Cardiac fibroblast (primary cell): ENCODE measurements at places on chromosomes 11 and 22.
A peak's percentile ranks its signal among the peaks of the same experiment; 100 is the strongest.

- no peak for DNase-seq
These were observed 43.0 kb downstream of the BTG4 start for GRCh38 chr11:111469200-111469599.

DNA sequence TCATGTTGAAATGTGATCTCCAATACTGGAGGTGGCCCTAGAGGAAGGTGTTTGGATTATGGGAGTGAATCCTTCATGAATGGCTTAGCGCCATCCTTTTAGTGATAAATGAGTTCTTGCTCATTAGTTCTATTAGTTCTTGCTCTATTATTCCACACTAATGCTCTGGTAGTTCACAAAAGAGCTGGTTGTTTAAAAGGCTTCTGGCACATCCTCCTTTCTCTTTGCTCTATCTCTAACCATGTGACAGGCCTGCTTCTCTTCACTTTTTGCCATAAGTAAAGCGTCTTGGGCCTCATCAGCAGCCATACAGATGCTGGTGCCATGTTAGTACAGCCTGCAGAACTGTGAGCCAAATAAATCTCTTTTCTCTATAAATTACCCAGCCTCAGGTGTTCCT is 469.9 kb downstream of the GUCY1A2 start:
- no peak for DNase-seq

- no peak for DNase-seq
These were observed 6.7 kb downstream of the CASTOR1 start for GRCh38 chr22:30282616-30283046.

GRCh38 chr11:117072517-117073461 is 25.4 kb downstream of the SIK3 start:
- DNase-seq = peak; percentile 81

DNA sequence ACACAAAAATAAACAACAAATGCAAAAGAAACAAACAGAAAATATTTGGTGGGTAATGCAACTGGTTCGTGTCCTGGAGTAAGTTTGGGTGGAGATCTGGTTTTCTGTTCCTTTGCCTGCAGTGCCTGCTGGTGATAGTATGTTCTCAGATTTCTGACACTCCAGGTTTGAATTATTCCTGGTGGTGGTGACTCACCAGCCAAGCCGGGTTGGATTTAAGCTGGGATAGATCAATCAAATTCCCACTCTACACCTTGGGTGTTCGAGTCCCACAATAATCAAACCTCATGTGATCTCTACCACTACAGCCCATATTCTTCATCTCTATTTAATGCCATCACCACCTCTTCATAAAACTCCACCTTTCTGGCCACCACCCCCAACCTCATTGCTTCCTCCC is 421.8 kb downstream of the NTM start:
- no peak for DNase-seq

DNA sequence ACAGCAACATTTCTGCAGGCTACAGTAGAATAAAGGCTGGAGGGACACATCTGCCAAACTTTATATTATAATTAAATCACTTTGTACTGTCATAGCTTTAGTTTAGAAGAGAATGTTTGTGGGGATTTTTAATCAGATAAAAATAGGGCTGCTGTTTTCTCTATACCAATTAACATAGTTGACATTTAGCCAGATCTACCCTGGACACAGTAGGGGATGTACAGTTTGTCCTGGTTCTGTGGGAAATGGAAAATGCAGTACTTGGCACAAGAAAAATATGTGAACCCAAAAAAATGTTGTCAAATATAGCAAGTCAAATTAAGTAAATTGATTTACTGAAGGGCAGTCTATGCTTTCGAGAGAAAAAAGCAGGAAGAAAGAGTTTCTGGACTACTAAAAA is 20.8 kb upstream of the PICALM start:
- peak; percentile 68 for DNase-seq

- DNase-seq = no peak
These were observed 590.0 kb downstream of the BRD1 start for GRCh38 chr22:49237703-49238102.

GRCh38 chr11:64064374-64065140 is 28.8 kb downstream of the FLRT1 start:
- no peak for DNase-seq

DNA sequence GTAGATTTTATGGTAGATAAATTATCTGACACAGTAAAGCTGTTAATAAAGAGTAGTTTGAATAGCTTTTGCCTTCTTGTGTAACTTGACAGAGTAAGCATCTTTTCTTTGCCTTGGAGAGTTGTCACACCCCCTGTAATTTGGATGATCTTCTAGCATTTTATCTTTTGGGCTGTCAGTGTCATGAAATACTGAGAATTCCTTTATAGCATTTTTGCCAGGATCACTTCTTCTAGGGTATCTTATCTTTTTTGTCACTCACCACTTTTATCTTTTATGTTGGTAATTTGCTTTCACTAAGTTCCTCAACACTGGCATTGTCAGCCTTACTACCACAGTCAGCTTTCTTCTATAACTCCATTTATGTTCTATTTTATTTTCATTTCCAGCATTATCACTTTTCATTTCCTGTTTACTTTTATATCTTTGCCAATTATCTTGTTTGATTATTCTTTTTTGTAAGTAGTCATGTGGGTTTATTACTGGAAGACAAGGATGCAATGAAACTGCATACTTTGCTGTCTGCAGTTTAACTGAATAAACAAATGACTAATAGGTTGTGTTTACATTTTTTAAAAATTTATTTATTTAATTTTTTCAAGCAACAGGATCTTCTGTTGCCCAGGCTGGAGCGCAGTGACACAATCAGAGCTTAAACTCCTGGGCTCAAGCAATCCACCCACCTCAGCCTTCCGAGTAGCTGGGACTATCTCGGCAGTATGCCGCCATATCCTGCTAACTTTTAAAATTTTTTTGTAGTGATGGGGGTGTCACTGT is 28.1 kb upstream of the ACAT1 start:
- DNase-seq = peak; percentile 40

GRCh38 chr11:117410861-117411710 is 83.4 kb downstream of the CEP164 start:
- no peak for DNase-seq

DNA sequence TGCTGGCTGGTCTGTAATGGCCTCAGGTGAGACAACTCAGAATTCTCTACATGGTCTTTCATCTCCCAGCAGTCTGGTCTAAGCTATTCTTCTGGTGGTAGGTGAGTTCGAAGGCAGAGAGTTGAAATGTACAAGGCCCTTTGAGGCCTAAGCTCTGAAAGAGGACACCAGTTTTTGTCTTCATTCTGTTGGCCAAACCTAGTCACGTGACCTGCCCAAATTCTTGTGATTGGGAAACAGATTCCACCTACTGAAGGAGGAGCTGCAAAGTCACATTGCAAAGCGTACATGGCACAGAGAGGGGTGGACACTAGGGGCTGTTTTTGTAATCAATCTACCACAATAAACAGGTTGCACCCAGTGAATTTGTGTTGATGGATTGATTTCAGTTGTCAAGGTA is 193.5 kb downstream of the NAV2 start:
- DNase-seq = no peak

GRCh38 chr11:78526497-78527146 is 48.0 kb downstream of the NARS2 start:
- DNase-seq = no peak

DNA sequence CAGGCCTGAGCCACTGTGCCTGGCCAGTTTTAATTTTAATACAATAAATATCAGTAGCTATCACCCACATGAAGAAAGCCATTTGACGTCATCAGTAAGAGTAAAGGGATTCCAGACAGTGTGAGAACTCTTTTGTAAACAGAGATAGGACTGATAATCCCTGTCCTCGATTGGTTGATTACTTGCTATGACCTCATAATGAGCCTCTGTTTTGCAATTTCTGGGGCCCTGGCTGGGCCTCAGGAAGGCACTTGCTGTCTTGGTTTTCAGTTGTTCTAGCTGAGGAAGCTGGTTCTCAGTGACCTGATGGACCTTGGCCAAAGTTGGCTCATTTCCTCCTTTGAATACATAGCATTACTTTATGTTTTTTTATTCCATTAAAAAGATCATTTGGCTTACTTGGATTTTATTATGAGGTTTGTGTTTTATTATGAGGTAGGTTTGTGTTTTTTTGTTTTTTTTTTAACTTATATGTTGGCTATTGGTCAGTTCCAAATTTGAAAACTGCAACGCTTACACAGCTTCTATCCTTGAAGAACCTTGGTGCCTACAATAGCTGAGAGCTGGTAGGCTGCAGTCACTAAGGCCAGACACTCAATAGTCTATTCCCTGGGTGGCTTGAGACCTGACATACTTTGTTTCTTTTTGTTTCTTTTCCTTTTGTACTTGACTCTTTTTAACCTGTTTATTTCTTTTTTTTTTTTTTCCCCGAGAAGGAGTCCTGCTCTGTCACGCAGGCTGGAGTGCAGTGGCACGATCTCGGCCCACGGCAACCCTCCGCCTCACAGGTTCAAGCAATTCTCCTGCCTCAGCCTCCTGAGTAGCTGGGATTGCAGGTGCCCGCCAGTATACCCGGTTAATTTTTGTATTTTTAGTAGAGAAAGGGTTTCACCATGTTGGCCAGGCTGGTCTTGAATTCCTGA is 20.0 kb downstream of the MARK2 start:
- peak; percentile 94 for DNase-seq

GRCh38 chr11:98260983-98261382 is 759.8 kb upstream of the CNTN5 start:
- peak; percentile 2 for DNase-seq

GRCh38 chr22:43080616-43081015 is 8.6 kb downstream of the TTLL1 start:
- no peak for DNase-seq

DNA sequence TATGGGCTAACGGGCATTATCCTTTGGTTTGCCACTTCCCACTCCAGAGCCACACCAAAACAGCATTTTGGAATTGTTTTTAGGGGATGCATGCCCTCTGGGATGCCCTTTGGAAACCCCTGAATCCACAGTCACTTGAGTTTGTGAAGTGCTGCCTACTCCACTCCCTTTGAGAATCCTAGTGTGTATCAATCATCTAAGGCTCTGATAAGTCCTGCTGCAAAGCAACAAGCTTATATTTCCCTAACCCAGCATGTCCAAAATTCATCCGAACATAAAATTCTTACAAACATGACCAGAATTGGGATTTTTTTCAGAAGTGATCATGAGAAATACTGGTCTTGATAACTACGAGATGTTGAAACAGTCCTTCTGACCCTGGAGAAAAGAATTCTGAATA is 387.9 kb downstream of the MN1 start:
- no peak for DNase-seq

GRCh38 chr11:129382583-129382982 is 6.9 kb downstream of the BARX2 start:
- no peak for DNase-seq

GRCh38 chr11:125999234-125999880 is 53.5 kb downstream of the VSIG10L2 start:
- no peak for DNase-seq

DNA sequence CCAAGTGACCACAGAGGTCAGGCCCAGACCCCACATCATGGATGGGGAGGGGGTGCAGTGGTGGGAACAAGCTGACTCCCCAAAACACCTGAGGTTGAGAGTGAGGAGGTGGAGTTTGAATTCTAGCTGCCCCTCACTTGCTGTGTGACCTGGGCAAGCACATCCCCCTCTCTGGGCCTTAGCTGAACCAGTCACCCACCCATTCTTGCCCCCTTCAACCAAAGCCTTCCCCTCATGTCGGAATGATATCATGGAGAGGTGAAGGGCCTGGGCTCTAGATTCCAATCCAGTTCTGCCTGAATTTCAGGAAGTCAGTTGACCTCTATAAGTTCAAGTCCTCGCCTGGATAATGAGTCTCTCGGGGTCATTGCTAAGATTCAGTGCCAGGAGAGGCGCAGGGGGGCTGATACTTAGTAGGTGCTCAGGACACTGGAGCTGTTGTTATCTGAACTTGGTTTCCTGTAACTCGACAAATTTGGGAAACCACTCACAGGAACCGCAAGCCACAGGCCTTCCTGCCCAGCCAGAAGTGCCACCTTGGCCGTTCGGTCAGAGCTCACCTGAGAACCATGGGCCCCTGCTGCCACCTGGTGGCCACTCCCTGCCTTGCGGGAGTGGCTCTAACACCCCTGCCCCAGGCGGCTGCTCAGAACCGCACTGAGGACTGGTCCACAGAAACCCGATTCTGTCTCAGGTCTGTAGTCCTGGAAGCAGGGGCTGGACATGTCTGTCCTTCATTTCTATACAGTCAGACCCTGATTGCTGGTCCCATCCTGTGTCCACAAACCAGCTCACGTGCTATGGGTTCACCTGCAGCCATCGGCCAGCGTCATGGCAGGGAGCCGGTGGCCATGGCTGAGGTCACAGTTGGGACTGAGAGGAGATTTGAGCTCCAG is 6.9 kb downstream of the CDC42EP1 start:
- peak; percentile 67 for DNase-seq

- DNase-seq = no peak
These were observed 4.9 kb downstream of the POLR3H start for GRCh38 chr22:41539146-41540005.

DNA sequence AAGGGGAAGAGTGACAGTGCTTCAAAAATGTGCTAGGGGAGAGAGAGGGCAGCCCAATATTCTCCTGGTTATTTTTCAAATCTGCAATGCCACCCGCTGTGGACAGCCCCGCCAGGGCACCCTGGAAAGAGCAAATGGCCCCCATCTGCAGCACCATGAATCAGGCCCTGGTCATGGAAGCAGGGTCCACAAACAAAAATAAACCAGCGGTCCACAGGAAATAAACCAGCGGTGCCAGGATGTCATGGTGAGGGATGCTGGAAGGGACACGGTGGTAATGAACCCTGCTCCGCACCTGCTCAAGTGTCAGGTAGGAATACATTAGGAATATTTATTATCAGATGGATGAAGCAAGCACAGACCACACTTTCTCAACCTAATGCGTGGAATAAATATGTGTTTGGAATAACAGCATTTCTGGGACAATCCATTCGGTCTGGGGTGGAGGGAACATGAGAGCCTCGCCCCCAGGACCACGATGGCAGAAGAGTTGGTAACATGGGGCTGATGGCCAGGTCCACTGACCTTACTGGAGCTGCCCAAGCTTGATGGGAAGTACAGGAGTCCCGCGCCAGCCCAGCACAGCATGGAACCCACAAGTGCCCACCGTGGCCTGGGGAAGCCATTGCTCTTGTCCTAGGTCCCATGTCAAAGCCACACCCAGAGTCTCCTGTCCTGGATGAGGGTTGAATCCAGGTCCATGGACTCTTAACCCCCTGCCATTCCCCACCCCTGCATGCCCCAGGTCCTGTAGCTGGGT is 181.7 kb downstream of the BRD1 start:
- DNase-seq = no peak

DNA sequence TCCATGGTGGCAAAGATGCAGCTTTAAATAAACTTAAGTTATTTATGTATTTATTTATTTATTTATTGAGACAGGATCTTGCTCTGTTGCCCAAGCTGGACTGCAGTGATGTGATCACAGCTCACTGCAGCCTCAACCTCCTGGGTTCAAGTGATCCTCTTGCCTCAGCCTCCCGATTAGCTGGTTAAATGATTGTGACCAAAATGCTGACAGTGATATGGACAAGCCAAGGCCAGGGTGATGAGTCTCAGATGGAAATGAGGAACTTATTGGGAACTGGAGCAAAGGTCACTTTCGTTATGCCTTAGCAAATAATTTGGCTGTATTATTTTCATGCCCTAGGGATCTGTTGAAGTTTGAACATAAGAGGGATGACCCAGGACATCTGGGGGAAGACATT is 9.3 kb upstream of the LRP5 start:
- no peak for DNase-seq
